Thoracic aorta endothelial cell (primary cell): ENCODE measurements at places on chromosomes 16 and 17. TPM values are rescaled to one million over a fixed set of nuclear protein-coding genes. Genes with fewer than 3 reads are reported as not detected.

The FDXR gene
- total RNA-seq, result 39.8 and 42.3 TPM in 2 replicates

The OTOA gene
- 0.07 TPM in 1 of 2 replicates, not detected in the other for total RNA-seq

The OMG gene
- total RNA-seq, result 0.13 TPM in 1 of 2 replicates, not detected in the other

The ABCA10 gene
- 0.80 and 1.0 TPM in 2 replicates for total RNA-seq

The SMIM22 gene
- total RNA-seq, result not detected in 2 replicates

The TSR1 gene
- 66.4 TPM in 2 replicates for total RNA-seq

The GLTPD2 gene
- total RNA-seq, result not detected in 2 replicates

The KREMEN2 gene
- total RNA-seq, result not detected in 2 replicates

The ZG16 gene
- total RNA-seq, result not detected in 2 replicates

The LLGL2 gene
- total RNA-seq, result 4.0 and 4.5 TPM in 2 replicates

The DBNDD1 gene
- total RNA-seq, result 24.9 and 34.3 TPM in 2 replicates

The GAST gene
- not detected in 2 replicates for total RNA-seq

The PRSS36 gene
- 0.13 and 0.14 TPM in 2 replicates for total RNA-seq

The KRTAP4-6 gene
- total RNA-seq, result not detected in 2 replicates

The CCDC182 gene
- not detected in 2 replicates for total RNA-seq

The HBA2 gene
- total RNA-seq, result not detected in 2 replicates

The CHST4 gene
- total RNA-seq, result not detected in 2 replicates

The RND2 gene
- total RNA-seq, result 0.14 and 0.27 TPM in 2 replicates

The KNOP1 gene
- 25.8 and 27.1 TPM in 2 replicates for total RNA-seq

The CTRB2 gene
- not detected in 2 replicates for total RNA-seq

The GRAP gene
- 15.5 and 20.1 TPM in 2 replicates for total RNA-seq

The VASN gene
- 0.13 and 0.22 TPM in 2 replicates for total RNA-seq

The SOX8 gene
- 0.29 and 0.40 TPM in 2 replicates for total RNA-seq

The TCAP gene
- total RNA-seq, result 0.13 and 0.36 TPM in 2 replicates

The GNPTG gene
- 18.5 and 23.9 TPM in 2 replicates for total RNA-seq

The PMP22 gene
- 59.7 and 74.5 TPM in 2 replicates for total RNA-seq

The ARL5C gene
- not detected in 2 replicates for total RNA-seq

The CLCN7 gene
- total RNA-seq, result 48.3 and 62.9 TPM in 2 replicates

The RAB34 gene
- total RNA-seq, result 24.9 and 96.6 TPM in 2 replicates

The KRT23 gene
- total RNA-seq, result not detected in 2 replicates

The PTX4 gene
- total RNA-seq, result not detected in 2 replicates

The TP53TG3E gene
- total RNA-seq, result not detected in 2 replicates

The RAPGEFL1 gene
- total RNA-seq, result 3.2 and 3.8 TPM in 2 replicates

The CHST5 gene
- total RNA-seq, result not detected in 2 replicates

The GUCY2D gene
- not detected in 2 replicates for total RNA-seq

The EVPL gene
- total RNA-seq, result not detected in 2 replicates

The GALNS gene
- 20.3 and 22.3 TPM in 2 replicates for total RNA-seq

The ACSM2A gene
- total RNA-seq, result under 0.01 TPM in 1 of 2 replicates, not detected in the other
